ENCODE measurements at places on chromosomes 3 and 15.

DNA sequence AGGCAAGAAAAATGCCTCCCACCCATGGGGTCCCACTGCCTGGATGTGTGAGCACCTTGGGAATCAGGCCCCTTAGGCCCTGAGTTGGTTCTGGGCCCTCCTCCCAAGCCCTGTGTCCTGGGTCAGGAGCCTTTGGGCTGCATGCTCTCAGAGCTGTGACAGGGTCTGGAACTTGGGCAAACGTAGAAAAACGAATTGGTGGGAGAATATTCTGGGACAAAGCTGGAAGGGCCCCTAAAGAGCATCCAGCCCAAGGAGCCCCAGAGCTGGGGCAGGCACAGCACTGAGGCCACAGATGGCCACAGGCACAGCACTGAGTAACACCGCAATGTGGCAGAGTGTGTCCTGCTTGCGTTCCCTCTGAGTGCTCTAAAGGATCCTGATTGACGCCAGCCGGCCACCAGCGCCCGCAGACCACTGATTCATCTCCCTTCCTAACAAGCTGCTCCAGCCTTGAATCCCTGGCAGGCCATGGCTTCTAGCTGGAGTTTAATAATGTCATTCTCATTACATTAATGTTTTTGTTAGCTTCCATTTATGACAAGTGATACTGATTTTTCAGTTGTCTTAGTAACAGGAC, 18.6 kb upstream of the SEC13 start:
- DNase-seq = no peak

GRCh38 chr3:172244011-172244410, 204.2 kb downstream of the GHSR start:
- DNase-seq = no peak

DNA sequence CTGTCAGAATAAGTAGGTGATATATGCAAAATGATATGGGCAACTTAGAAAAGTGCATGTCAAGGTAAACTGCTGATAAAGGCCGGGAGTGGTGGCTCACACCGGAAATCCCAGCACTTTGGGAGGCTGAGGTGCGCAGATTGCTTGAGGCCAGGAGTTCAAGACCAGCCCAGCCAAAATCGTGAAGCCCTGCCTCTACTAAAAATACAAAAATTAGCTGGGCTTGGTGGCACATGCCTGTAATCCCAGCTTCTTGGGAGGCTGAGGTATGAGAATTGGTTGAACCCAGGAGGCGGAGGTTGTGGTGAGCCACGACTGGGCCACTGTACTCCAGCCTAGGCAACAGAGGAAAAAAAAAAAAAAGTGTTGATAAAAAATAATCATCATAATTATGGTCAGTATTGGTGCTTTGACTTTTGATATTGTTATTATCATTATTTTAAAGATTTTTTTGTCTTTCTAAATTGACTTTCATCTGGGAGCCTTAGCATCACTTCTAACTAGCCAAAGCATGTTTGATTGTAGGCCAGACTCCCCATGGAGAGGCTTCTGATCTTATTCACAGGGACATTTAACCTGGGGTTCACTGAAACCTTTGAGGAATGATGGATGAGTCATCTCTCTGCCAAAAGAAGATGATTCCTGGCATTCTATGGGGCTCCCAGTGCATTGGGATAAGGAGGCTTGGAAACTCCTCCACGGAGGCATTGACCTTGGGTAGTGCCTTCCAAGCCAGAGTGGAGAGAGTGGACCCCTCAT, 5.6 kb downstream of the ZBTB38 start:
- no peak for DNase-seq

DNA sequence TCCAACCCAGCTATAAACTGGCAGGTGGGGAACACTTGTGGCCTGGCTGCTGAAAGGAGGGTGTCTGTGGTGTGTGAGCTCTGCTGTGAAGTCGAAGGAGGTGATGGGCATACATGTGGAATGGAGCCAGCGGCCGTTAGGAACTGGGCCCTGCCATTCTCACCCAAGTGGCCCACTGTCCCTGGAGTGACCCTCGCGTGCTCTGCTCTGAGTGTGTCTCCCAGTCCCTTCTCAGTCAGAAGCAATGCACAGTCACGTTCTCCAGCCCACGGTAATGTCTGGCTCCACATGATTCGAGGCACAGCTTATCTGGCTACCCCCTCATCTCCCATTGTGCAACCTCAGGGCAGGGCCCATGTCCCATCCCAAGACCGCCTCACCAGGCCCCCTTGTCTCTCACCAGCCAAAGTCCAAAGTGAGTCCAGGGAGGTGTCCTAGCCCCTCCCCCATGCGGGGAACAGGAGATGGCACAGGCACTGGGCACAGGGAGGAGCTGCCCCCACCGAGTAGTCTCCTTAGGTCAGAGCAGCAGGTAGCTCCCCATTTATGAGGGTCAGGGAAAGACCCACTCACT, 62.9 kb downstream of the ZNF445 start:
- no peak for DNase-seq

- no peak for DNase-seq
Measured at GRCh38 chr3:156620901-156621300, 53.5 kb upstream of the TIPARP start.

GRCh38 chr3:135865085-135865484, 100.4 kb upstream of the PPP2R3A start:
- no peak for DNase-seq

DNA sequence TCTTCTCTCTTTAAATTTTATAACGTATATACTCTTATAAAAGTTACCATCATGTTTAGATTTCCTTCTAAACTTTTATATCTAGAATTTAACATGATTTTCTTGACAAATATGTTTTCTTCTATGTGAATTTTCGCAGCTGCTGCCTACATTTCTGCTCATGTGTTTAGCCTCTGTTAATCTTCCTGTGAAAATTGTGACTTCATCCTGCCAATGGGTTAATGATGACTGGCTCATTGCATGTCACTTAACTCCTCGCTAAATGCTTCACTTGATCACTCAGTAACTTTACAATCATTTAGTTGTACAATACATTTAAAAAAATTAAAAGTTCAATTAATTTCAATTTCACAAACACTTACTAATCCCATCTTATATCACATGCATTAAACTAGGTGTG, 178.1 kb downstream of the LPP start:
- no peak for DNase-seq

DNA sequence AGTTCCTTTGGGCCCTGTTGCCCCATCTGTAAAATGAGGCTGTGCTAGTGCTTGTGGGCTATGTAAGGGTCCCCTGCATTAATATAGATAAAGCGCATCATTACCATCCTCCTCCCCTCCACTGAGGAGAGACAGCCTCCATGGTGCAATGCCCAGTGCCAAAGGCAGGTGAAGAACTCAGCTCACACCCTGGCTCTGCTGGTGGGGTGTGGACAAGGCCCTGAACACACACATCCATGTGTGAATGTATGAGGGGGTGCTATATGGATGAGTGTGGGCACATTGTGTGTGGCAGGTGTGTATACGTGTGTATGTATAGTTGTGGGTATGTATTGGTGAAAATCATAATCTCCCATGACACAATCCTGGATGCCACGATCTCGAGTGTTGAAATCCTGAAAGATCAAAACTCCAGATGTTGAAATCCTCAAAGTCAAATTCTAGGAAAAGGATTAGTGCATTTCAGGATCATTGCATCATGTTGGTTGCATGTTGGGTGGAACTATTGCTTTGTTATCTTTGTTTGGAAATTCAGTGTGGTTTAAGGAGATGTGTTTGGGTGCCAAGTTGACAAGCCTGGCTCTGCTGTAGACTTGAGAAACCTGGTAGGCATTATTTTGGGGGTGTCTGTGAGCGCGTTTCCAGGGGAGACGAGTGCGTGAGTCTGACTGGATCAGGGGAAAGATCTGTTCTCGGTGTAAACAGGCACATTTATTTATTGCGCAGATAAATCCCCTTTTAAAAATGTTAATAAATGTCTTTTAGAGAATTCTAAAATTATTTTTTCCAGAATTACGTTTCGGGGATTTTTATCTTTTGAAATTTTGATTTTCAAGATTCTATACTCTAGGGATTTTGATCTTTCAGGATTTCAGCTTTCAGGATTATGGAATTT, 42.0 kb upstream of the SEC61A1 start:
- DNase-seq = no peak

- no peak for DNase-seq
Measured at GRCh38 chr15:55289011-55289745, 435 bp downstream of the RAB27A start.

DNA sequence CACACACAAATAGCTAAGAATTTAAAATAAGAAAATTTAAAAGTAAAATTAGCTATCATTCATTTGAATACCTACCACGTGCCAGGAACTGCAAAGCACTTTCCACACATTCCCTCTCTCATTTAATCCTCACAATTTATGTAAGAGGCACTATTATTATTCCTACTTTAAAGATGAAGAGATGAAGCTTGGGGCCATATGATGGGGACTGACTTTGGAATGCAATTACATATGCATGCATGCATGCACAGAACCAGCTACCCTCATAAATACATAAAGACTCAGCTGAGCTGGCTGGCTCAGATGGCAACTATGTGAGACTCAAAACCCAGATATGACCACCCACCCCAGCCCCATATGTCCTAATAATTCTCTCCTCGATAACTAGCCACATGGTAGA, 31.7 kb upstream of the THUMPD3 start:
- DNase-seq = no peak

- DNase-seq = no peak
Measured at GRCh38 chr3:82137861-82138260, 376.4 kb upstream of the GBE1 start.

- no peak for DNase-seq
Measured at GRCh38 chr3:145906301-145906700, 254.7 kb downstream of the PLOD2 start.

- DNase-seq = no peak
Measured at GRCh38 chr15:101210466-101210865, 41.4 kb downstream of the CHSY1 start.

DNA sequence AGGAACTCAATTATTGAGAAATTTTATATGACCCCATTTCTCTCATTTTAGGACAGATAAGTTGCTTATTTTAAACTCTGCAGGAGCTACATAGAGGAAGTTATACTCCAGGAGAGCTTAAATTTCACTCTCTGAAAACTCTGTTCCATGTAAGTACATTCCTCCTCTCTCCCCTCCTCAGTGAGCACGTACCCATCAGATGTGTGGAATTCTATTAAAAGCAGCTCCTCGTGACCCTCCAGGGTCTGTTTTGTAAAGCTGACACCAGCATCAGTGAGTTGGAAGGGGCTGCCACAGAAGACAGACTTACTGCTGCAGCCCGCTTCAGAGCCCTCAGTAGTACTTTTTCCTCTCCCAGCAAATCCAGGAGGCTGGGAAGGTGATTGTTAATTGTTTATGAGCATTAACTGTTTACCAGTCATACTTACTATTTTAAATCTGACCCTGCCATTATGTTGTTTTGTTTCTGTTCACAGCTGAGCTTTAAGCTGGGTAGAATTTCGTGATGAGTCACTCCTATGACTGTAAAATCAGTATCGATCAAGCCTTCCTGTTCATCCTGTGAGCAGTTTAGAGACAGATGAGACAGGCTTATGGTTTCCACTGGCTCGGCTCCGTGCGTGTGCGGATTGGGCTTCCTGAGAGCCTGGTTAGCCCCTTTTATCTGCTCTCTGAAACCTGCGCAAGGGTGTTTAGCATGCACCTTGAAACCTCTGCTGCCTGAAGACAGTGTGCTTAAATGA, 20.4 kb downstream of the IGF1R start:
- DNase-seq = no peak

DNA sequence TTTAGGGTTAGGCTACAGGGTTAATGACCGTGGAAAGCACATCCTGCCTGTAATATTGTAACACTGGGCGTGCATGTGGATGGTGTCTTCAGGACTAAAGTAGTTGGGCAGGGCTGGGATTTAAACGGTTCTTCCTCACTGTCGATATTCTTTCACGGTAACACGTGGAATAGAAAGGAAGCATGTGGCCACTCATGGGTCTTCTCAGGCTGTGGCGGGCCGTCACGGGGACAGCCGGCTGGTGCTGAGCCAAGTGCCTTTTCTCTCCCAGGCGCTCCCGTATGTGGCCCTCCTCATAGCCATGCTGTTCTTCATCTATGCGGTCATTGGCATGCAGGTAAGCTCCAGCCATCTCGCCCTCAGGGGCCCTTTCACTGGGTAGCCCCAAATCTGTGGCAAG, 73.7 kb downstream of the CHDH start:
- no peak for DNase-seq

DNA sequence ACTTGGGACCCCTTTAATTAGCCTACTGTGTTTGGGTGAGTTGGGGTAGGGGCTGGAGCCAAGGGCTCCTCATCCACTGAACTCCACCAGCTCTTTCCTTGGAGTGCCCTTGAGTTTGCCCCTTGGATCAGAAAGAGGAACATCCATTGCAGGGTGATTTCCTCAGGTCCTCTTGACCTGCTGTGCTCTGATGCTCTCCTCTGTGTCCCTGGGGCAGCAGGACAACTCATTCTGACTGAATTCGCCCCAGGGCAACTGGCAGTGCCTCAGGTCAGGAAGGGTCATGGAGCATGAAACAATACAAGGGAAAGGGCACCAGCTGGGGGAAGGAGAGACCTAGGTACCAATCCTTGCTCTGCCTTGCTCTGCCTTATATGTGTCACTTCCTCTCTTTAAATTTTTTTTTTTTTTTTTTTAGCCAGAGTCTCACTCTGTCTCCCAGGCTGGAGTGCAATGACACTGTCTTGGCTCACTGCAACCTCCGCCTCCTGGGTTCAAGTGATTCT, 47.8 kb downstream of the BSN start:
- no peak for DNase-seq

DNA sequence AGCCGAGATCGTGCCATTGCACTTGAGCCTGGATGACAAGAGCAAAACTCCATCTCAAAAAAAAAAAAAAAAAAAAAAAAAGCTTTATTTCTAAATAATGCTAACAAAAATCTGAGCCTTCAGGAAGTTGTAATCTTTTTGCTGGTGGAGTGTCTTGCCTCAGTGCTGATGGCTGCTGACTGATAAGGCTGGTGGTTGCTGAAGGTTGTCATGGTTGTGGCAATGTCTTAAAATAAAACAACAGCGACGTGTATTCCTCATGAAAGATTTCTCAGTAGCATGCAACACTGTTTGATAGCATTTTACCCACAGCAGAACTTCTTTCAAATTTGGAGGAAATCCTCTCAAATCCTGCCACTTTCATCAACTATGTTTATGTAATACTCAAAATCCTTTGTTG, 77.4 kb upstream of the PTPRG start:
- DNase-seq = no peak

GRCh38 chr15:75836959-75837334, 6.3 kb upstream of the UBE2Q2 start:
- peak; percentile 9 for DNase-seq

GRCh38 chr3:15324379-15324808, 8.0 kb downstream of the SH3BP5 start:
- no peak for DNase-seq

- DNase-seq = no peak
Measured at GRCh38 chr3:134054231-134054630, 24.5 kb upstream of the SLCO2A1 start.

DNA sequence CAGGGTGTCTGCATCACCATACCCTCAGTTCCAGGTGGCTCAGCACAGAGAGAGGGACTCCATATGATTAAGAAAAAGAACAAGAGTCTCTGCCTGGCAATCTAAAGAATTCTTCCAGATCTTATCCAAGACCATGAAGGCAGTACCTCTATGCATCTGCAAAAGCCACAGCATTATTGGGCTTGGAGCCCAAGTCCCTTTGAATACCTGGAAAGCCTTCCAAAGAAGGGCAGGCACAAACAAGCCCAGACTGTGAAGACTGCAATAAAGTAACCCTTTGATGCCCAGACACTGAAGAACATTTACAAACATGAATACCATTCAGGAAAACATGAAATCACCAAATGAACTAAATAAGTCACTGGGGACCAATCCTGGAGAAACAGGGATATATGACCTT, 60.9 kb upstream of the DIPK2A start:
- no peak for DNase-seq
